ENCODE measurements at places on chromosomes 2 and 18.

- DNase-seq = peak; percentile 40
These were observed 1.2 kb upstream of the UGT1A5 start for GRCh38 chr2:233711312-233712008.

- no peak for DNase-seq
These were observed 29.5 kb upstream of the NFU1 start for GRCh38 chr2:69466728-69467127.

- DNase-seq = peak; percentile 33
These were observed 125.9 kb downstream of the ACOXL start for GRCh38 chr2:110858135-110858725.

GRCh38 chr18:56919190-56919589 is 227.7 kb upstream of the BOD1L2 start:
- DNase-seq = no peak

DNA sequence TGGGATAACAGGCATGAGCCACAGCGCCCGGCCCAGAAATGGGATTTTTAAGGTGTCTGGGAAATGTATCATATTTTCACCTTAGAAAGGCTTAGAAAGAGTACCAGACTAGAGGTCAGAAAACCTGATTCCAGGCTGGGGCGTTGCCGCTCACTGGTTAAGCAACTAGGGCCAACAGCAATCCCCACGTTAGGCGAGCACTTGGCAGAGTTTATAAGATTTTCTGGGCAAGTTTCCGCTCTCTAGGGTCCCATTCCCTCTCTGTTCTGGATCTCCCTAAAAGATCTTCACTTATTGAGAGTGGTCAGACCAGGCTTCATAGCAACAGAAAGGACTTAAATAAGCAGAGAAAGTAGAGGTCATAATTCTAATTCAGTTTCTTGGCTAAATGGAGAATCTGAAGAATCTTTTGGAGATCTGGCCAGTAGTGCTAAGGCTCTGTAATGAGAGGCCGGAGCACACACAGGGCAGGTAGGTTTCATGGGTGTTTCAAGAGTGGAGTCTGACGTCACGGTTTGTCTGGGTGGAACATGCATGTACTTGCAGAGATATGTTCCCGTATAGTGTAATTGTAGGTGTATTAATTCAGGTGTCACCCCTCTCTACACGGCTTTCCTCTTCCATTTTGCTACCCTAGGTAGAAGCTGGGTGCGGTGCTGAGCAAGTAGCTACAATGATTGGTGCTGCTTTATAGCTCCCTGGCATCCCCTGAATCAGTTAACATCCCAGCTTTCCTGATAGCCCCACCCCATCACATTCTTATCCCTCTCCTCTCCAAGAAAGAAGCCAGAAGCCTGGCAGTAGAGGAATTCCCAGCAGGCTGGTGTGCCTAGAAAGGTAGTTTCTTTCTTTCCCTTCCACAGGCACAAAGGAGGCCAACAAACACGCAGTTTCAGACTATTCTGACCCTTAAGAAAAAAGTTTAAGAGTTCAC is 4.4 kb upstream of the SMAD7 start:
- no peak for DNase-seq

- peak; percentile 14 for DNase-seq
These were observed 51.5 kb downstream of the HAUS1 start for GRCh38 chr18:46155641-46156051.

- no peak for DNase-seq
These were observed 247.6 kb downstream of the CDCA7 start for GRCh38 chr2:173602153-173602795.

DNA sequence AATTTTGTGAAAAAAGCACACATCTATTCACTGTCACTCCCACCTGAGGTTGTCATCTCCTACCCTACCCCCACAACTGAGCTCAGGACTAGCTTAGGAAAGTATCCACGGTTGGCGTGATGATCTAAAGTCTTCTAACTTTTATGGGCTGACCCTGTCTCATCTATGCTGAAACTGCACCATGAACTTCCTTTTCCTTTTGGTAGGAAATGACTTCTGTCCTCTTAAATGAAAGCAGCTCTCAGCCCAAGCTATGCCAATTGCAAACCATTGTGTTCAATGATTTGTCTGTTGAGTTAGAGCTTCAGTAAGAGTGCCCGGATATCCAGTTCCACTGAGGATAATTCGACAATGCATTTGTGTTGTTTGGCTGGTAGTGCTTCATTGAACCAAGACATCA is 52.7 kb downstream of the ARHGAP25 start:
- DNase-seq = no peak

GRCh38 chr2:1675633-1676032 is 68.7 kb downstream of the PXDN start:
- no peak for DNase-seq

GRCh38 chr2:21500401-21500945 is 376.7 kb downstream of the TDRD15 start:
- DNase-seq = no peak

- DNase-seq = no peak
These were observed 83.9 kb downstream of the WDSUB1 start for GRCh38 chr2:159202568-159203071.

DNA sequence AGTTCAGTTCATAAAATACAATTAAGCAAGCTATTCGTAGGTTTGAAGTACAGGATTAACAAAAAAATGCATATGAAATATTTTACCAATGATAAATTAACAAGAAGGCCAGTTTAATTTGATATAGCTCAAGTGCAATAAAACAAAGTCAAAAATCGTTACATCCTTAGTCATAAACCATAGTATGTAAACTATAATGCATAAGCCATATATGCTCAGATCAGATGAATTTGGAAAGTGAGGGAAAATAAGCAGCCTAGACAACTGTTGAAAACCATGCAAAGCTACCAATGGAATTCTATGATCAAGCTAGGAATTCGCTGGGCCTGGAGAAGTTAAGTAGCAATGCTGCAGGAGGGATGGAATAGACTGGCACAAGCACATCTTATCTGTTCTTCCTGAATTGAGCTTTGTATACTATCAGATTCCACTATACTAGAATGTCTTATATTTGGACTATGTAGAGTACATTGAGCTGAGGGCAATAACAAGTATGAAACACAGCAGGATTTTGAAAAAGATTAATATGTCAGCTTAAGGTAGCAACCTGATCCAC is 682.0 kb downstream of the IRS1 start:
- DNase-seq = no peak

GRCh38 chr2:165238295-165238694 is 919 bp upstream of the SCN2A start:
- no peak for DNase-seq

DNA sequence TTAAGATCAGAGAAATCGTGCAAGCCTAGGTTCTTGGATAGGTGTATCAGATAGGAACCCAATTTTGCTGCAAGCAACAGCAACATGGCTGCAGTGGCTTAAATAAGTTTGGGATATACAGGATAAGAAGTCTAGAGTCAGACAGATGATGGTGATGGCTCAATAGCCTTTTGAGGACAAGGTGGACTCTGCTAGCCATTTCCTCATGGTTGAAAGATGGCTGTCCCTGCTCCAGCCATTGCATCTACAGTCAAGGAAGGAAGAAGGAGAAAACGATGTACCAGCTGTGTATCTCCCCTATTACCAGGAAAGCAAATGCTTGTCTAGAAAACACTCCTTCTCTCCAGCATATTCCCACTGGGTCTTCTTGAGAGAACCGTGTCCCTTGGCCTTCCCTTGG is 30.1 kb upstream of the CAB39 start:
- DNase-seq = no peak

DNA sequence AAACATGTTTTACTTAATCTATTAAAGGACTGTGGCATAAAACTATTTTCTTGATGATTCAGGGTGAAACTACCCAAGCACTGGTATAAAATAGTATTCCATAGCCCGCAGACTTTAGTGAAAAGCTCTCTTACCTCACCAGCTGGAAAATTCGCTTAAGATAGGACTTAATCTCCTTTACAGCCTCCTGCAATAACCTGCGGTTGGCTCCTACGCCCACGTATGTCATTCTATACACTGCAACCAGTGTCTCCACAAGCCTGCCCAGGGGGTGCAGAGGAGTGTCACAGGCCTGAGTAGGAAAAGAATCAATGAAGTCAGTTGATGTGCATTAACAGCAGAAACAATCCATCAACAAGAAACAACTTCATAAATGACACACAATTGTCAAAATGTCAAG is 11.3 kb upstream of the MPP4 start:
- no peak for DNase-seq

- DNase-seq = no peak
These were observed 45.6 kb downstream of the RAMP1 start for GRCh38 chr2:237904831-237905599.

DNA sequence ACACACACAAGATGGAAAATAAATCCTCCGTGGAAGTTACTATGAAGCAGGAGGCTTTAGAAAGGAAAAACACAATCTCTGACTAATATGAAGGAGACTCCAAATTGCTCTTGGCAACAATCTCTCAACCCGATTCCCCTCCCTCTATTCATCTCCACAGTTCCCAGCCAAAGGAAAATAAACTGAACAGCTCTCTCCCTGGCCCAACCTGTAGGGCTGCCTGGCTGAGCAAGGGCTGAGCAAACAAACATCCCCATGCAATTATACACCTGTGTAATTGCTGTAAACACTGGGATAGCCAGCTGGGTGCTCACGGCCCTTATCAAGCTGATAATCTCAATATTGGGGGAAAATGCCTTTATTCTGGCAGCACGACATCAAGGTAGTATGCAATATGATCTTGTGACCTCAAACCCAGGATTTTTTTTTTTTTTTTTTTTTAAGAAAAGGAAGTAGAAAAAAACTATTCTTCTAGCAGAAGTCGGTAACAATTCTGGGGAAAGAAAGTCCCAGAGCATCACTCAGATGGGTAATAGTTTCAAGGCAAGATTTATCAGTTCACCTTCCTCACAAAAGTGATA is 203.3 kb upstream of the SMAD2 start:
- no peak for DNase-seq

DNA sequence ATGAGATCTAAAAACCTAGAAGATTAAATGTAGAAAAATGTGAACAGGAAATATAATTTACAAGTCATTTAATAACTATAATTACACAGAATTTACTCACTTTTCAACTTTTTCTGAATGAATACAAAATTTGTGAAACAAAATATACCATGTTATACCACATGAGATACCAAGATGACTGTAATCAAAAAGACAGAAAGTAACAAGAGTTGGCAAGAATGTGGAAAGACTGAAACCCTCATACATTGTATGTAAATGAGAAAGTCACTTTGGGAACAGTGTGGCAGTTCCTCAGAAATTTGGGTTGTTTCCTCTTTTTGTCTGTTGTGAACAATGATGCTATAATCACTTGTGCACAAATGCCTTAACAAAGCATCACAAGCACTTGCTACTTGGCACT is 145.4 kb upstream of the ZNF804A start:
- no peak for DNase-seq

- no peak for DNase-seq
These were observed 60.8 kb upstream of the CCDC195 start for GRCh38 chr2:224776795-224777558.

- DNase-seq = no peak
These were observed 266.7 kb downstream of the METTL4 start for GRCh38 chr18:2304378-2305175.

DNA sequence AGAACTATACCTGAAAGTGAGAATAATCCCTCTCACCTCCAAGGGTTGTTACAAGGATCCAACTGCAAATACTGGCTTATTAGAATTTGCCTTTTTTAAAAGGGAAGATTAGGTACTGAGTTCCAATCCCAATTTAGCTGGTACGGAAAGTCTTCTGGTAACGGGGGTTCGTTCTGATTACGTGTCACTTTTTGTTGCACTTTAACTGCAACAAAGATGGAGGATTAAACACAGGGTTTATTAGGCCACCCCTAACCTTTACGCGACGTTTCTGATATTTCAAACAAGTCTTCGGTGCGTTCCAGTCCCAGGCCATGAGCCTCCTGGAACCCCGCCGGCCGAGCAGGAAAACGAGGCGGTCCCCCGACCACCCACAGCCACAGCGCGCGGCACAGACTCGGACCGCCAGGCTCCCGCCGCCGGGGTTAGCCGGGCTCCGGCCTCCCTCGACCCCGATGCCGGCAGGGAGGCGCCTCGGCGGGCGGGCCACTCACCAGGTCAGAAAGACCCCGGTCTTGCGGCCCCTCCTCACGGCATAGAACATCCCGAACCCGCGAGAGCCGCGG is 411 bp downstream of the RNASEH1 start:
- no peak for DNase-seq

GRCh38 chr2:34731292-34731691 is 1132.2 kb upstream of the FAM98A start:
- no peak for DNase-seq

GRCh38 chr2:192443831-192444230 is 249.1 kb upstream of the TMEFF2 start:
- DNase-seq = no peak

GRCh38 chr2:197183355-197183754 is 127.2 kb downstream of the ANKRD44 start:
- no peak for DNase-seq

DNA sequence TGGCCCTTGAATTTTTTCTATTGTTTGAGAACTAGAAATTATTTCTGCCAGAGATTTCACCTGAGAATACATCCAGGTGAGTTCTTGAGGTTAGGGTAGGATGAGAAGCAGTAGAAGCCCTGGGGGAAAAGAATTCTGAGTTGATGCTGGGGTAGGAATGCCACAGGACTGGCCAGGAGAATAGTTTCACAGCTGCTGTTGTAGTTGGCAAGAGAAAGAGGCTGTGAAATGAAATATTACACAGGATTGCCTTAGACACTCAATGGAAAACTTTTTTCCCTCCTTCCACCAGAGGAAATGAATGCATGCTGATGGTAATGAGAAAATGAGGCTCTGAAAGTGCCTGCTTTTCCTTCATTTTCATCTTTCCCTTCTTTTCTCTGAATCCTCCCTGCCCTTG is 54.6 kb downstream of the PRKCE start:
- DNase-seq = no peak

- no peak for DNase-seq
These were observed 24.4 kb downstream of the CD28 start for GRCh38 chr2:203730883-203731282.

DNA sequence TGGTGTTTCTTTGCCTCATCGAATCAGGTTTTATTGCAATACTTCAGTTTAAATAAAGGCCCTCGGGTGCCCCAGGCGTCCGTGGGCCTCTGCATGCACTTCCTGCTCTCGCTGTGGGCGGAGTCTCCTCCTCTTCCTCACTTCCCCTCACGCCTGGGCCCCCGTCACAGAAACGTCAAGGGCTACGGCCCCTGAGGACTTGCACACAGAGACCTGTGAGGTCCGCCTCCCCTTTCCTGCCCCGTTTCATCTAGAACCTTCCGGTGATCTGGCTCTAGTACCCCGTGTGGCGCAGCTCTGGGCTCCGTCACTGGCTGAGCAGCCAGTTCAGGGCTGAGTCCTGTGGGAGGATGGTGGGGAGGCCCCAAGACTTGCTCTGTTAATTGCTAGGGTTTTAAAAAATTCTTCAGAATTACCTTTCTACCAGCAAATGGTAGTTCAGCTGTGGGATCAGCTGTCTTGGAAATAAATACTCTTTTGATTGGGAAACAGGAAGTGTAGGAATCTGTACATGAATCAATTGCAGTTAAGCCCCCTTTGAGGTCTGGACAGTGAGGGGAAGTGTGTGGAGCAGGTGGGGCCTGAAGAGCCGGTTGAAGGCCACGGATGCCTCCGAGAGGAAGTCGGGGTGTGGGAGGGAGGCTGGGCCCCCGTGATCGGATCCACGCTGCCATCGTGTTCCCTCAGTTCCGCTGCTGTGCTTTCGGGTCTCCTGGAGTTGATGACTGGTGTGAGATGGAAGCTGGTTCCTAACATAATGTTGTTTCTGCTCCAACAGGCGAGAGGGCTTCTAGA is 10.2 kb downstream of the NFATC1 start:
- DNase-seq = peak; percentile 73

GRCh38 chr2:5528706-5529105 is 163.5 kb upstream of the SOX11 start:
- no peak for DNase-seq
